ENCODE measurements at places on chromosomes 1 and 21. TPM values are rescaled to one million over a fixed set of nuclear protein-coding genes. Genes with fewer than 3 reads are reported as not detected.

The NLRP3 gene
- polyA plus RNA-seq, result 0.60 TPM

The BARHL2 gene
- polyA plus RNA-seq, result not detected

The SH3GLB1 gene
- polyA plus RNA-seq, result 85.4 TPM

The FAM78B gene
- polyA plus RNA-seq, result 1.2 TPM

The ITSN1 gene
- polyA plus RNA-seq, result 6.8 TPM

The RAB7B gene
- polyA plus RNA-seq, result 0.54 TPM

The KCNQ4 gene
- 0.67 TPM for polyA plus RNA-seq

The EXO1 gene
- 0.10 TPM for polyA plus RNA-seq

The HFM1 gene
- 0.21 TPM for polyA plus RNA-seq

The ZBTB8A gene
- polyA plus RNA-seq, result 2.1 TPM

The FAM110D gene
- 13.3 TPM for polyA plus RNA-seq

The EBNA1BP2 gene
- polyA plus RNA-seq, result 42.6 TPM

The CDKN2C gene
- 28.6 TPM for polyA plus RNA-seq

The ANGPTL3 gene
- not detected for polyA plus RNA-seq

The RPTN gene
- not detected for polyA plus RNA-seq

The TRIM46 gene
- polyA plus RNA-seq, result 0.45 TPM

The GRIK3 gene
- polyA plus RNA-seq, result 0.10 TPM

The IKBKE gene
- polyA plus RNA-seq, result 2.5 TPM

The SPRR2A gene
- 0.14 TPM for polyA plus RNA-seq

The BCAR3 gene
- 14.8 TPM for polyA plus RNA-seq

The LCE1A gene
- not detected for polyA plus RNA-seq

The LORICRIN gene
- not detected for polyA plus RNA-seq

The OR6K3 gene
- not detected for polyA plus RNA-seq

The MROH9 gene
- polyA plus RNA-seq, result not detected

The OR2M3 gene
- polyA plus RNA-seq, result not detected

The TCHH gene
- polyA plus RNA-seq, result 0.24 TPM

The ADAMTSL4 gene
- polyA plus RNA-seq, result 56.0 TPM

The MX1 gene
- 12.3 TPM for polyA plus RNA-seq

The AQP10 gene
- not detected for polyA plus RNA-seq

The XCL1 gene
- not detected for polyA plus RNA-seq

The IGSF9 gene
- 1.4 TPM for polyA plus RNA-seq

The SIK1 gene
- polyA plus RNA-seq, result 21.7 TPM

The TFF3 gene
- 21.7 TPM for polyA plus RNA-seq

The RPAP2 gene
- polyA plus RNA-seq, result 5.3 TPM

The GSTM3 gene
- 38.6 TPM for polyA plus RNA-seq

The SELL gene
- polyA plus RNA-seq, result 3.8 TPM

The HJV gene
- not detected for polyA plus RNA-seq

The S100A5 gene
- polyA plus RNA-seq, result not detected

The BLACAT1 gene
- 0.06 TPM for polyA plus RNA-seq

The CRABP2 gene
- polyA plus RNA-seq, result 3.2 TPM

The FCGR3A gene
- polyA plus RNA-seq, result 6.2 TPM

The ACTN2 gene
- polyA plus RNA-seq, result 0.40 TPM

The XCL2 gene
- polyA plus RNA-seq, result not detected

The KRTAP10-11 gene
- not detected for polyA plus RNA-seq

The OR6P1 gene
- not detected for polyA plus RNA-seq

The LRRIQ3 gene
- 1.3 TPM for polyA plus RNA-seq

The ZNF593OS gene
- polyA plus RNA-seq, result 0.32 TPM

The SNAPIN gene
- 52.2 TPM for polyA plus RNA-seq

The PTGFRN gene
- polyA plus RNA-seq, result 15.4 TPM

The CFHR4 gene
- not detected for polyA plus RNA-seq

The TEDDM1 gene
- polyA plus RNA-seq, result not detected

The OR2T2 gene
- polyA plus RNA-seq, result not detected

All from adipose tissue (tissue), 3 donors.